ENCODE measurements at places on chromosomes 1 and 21. TPM values are rescaled to one million over a fixed set of nuclear protein-coding genes. Genes with fewer than 3 reads are reported as not detected.

DNA sequence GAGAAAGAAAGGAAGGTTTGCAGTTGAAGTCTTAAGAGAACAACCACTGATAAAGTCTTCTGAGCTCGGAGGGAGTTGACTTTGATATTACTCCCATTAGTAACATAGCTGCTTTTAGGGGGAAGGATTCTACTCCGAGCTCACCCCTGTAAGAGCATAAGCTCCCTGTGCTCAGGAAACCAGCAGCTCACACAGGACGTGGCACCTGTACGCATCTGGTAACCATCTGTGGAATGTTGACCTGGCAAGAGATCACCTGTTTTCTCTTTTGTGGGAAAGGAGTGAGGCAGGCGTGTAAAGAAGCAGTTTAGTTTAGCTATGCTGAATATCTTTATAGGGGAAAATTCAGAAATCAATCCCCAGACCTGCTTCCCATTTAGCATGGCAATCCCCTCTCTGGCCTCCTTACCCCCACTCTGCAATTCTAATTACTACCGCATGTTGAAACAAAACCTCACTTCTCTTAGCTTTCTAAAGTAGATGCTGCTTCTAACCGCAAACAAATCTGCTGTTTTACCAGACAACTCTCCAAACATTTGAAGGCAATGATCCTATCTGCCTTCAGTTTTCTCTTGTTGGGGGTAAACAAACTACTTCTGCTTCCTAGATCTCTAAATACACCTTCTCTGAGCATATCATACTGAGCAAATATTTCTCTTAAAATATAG is 121.8 kb upstream of the KCNK1 start:
- no peak for DNase-seq
- H3K27me3 ChIP-seq: no peaks in the 10 kb centered on the region
- H3K27ac ChIP-seq: no peak overlapping the region

- no peaks in the 10 kb centered on the region for H3K27me3 ChIP-seq
- H3K4me1 ChIP-seq: no peaks in the 10 kb centered on the region
- H3K27ac ChIP-seq: no peak overlapping the region
These were observed 43.4 kb downstream of the KIF1B start for GRCh38 chr1:10253755-10254154.

- DNase-seq: no peak
- H3K4me3 ChIP-seq: no peak overlapping the region
- no peaks in the 10 kb centered on the region for H3K4me1 ChIP-seq
These were observed 54.8 kb upstream of the KRTAP11-1 start for GRCh38 chr21:30936207-30936606.

DNA sequence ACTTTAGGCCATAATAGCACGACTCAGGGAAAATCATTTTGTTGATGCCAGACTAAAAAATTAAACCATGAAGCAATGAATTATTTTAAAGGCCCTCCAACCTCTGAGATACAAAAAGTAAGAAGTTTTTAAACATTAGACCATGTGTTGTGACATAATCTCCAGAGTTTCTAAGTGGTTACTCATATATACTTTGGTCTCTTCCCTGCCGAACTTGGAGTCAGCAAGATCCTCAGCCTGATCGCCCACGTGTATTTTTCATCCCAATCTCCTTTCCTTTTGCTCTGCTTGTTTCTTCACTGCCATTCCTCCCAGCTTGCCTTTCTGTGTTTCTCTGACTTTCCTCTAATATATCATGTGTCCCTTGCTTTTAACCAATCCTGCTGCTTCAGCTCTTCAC is 3.8 kb downstream of the ARV1 start:
- H3K27ac ChIP-seq: no peak overlapping the region
- peaks cover 15% of the 10 kb centered on the region for H3K36me3 ChIP-seq
- H3K27me3 ChIP-seq: no peaks in the 10 kb centered on the region
- H3K4me3 ChIP-seq: no peak overlapping the region
- no peak for DNase-seq

DNA sequence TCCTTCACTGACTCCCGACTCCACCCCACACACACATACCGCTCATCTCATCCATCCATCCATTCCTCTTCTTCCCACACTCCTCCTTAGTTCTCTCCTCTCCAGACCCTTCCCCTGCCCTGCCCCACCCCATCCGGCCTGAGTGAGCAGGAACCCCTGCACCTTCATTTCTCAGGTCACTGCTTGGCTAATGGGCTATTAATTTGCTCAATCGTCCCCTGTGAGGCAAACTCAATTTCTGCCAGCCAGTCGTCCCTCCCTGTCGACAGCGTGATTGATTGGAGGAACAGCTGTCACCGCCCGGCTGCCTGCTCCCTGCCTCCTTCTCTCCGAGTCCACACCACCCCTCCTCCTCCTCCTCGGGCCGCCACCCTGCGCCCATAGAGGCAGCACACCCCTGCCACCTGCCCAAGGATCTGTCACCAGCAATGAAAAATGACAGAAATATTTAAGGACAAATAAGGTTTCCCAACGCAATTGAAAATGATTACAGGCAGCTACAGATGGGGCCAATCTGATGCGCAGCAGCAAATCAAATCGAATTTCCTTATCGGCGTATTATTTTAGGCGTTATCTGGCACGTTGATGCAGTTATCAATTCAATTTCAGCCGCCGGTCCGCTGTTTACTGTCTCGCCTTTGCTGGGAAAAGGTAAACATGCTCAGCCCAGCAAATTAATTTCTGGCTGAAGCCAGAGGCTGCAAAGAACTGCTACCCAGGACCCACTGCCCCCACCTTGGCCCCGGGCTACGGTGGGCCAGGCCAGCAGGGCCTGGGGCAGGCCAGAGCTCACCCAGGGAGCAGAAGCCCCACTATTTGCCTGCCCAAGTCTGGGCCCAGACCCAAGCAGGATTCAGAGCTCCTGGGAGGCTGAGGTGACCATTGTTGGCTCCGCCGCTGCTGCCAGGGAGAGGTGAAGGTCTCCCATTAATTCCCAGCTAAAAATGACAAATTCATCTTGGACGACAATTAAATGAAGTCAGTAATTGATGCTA is 71.3 kb downstream of the TMEM53 start:
- no peak overlapping the region for H3K4me3 ChIP-seq
- no peak overlapping the region for H3K27ac ChIP-seq
- no peaks in the 10 kb centered on the region for H3K27me3 ChIP-seq
- DNase-seq: no peak
- no peaks in the 10 kb centered on the region for H3K4me1 ChIP-seq
- H3K36me3 ChIP-seq: no peaks in the 10 kb centered on the region

DNA sequence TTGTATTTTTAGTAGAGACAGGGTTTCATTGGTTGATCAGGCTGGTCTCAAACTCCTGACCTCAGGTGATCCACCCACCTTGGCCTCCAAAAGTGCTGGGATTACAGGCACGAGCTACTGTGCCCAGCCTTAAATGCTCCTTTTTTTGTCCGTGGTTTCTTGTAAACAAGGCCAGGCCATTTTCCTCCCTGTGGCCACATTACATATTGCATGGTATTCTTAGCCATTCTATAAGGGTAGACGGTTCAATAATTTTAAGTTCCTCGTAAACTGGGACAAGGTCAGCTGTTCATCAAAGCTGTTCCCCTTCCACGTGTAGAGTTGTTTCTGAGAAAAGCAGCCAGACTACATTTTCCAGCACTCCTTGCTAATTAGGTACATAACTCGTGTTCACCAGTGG is 10.3 kb upstream of the LUZP1 start:
- H3K4me3 ChIP-seq: no peak overlapping the region
- H3K27ac ChIP-seq: no peak overlapping the region
- H3K4me1 ChIP-seq: peaks cover 9% of the 10 kb centered on the region

DNA sequence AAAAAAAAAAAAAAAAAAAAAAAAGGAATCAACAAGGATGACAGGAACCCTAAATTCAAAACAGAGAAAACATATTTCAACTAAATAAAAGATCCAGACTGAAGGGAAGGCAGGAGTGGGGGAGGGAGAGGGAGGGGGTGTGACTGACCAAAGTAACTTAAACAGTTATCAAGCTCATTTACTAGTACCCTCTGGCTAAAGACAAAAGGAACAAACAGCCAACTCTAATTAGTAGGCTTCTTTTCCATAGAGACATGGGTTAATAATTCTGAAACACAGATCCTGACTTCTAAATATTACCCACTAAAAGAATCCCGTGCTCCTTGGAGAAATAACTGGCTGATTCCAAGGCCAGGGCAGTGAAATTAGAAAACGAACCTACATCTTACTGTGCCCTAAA is 23.8 kb downstream of the USP48 start:
- H3K27me3 ChIP-seq: no peaks in the 10 kb centered on the region
- H3K4me3 ChIP-seq: peak overlapping the region; percentile 22
- peaks cover 23% of the 10 kb centered on the region for H3K36me3 ChIP-seq

DNA sequence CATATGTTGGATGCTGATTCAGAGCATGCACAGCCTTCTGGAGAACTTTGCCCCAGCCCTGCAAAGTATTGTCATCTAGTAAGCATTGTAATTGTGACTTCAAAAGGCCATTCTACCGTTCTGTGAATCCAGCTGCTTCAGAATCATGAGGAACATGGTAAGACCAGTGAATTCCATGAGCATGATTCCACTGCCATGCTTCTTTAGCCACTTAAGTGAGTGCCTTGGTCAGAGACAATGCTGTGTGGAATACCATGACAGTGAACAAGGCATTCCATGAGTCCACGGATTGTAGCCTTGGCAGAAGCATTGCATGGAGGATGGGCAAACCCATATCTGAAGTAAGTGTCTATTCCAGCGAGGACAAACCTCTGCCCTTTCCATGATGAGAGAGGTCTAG is 123.7 kb downstream of the S1PR1 start:
- no peak overlapping the region for H3K27ac ChIP-seq
- no peak overlapping the region for H3K4me3 ChIP-seq
- H3K4me1 ChIP-seq: peaks cover 5% of the 10 kb centered on the region
- H3K27me3 ChIP-seq: no peaks in the 10 kb centered on the region
- no peak for DNase-seq
- no peaks in the 10 kb centered on the region for H3K36me3 ChIP-seq

GRCh38 chr1:174023440-174023839 is 1.3 kb upstream of the RC3H1 start:
- no peak overlapping the region for H3K27ac ChIP-seq
- H3K4me3 ChIP-seq: peak overlapping the region; percentile 90

DNA sequence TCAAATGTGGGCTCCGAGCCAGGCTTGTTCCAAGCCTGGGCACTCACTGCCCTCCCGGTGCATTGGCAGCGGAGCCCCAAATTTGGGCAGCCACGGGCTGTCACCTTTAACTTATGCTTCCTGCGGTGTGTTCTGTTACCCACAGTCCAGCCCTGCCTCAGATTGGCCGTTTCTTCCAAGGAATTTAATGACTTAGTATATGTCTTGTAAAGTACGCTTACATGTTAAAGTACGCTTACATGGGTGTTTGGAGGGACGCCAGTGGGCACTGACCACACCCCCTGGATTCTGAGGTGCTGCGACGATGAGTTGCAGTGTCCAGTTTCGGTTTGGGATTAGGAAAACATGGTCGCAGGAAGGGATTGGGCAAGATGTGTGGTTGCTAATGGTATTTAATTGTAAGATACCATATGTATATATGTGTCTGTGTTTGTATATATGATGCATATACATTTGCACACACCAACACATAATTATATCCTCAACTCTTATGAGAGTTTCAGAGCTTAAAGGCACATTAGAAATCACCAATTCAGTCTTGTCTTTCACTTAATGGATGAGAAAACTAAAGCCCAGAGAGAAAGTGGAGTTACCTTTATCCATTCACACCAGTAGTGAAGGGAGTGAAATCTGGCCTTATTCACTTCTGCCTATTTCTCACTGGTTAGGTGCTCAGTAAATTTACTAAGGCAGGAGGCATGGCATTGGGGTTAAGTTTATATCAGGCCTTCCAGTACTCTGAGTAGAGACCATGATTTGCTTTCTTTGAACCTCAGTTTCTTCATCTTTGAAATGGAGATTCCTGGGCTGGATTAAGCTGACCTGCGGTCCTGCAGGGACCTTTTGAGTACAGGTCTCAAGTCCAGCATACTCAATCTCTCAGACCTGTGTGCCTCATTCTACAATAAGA is 1.0 kb downstream of the SMYD2 start:
- peak overlapping the region; percentile 87 for H3K4me3 ChIP-seq
- H3K27ac ChIP-seq: peak overlapping the region; percentile 36
- H3K36me3 ChIP-seq: no peaks in the 10 kb centered on the region
- DNase-seq: no peak

GRCh38 chr1:227124473-227124872 is 184.4 kb downstream of the COQ8A start:
- DNase-seq: no peak
- no peak overlapping the region for H3K27ac ChIP-seq
- H3K4me1 ChIP-seq: no peaks in the 10 kb centered on the region
- no peaks in the 10 kb centered on the region for H3K36me3 ChIP-seq

DNA sequence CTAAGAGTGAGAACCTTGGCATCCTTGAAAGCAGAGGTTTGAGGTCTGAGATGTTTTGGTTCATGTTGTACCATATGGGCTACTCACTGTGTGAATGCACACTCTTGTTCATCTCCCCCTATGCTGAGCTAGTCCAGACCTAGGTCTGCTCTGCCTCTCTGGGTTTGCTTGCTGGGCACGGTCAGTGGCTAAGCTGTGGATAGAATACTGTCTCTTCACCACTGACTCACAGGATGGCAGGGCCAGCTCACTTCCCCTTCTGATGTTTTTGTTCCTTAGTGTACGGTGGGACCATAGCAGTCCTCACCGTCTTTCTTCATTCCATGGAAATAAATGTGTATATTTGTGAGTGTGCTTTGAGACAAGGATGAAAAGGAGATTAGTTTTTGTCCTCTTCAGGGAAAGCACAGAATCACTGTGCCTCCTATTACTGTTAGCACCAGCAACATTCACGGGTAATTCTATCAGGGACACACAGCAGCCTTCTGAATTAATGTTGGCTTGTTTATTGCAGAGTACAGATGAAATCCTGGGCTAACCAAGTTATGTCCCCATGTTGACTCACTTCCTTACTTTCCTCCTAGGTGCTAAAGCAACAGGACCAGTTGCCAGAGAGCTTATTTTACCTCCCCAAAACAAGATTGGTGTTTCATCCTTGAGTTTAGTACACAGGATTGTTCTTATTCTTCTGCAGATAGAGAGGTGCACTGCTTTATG is 56.9 kb upstream of the IVNS1ABP start:
- DNase-seq: no peak
- no peak overlapping the region for H3K4me3 ChIP-seq
- H3K27me3 ChIP-seq: no peaks in the 10 kb centered on the region
- H3K4me1 ChIP-seq: no peaks in the 10 kb centered on the region

DNA sequence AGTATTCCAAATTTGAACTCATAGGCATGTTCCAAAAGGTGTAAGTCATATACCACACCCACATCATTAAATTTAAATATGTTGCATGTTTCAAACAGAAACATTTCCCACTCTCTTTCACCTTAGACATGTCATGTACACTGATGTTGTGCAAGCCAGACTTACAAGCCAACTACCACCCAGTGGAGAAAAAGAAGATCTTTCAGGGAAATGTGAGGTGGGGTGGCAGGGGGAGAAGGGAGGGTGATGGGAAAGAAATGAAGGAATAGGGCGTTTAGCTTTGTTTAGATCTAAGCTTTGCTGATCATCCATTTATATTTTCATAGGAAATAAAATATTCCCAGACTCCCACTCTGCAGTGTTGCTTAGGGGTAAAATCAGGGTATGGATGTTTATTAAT is 1.6 kb downstream of the NEGR1 start:
- H3K4me1 ChIP-seq: no peaks in the 10 kb centered on the region
- DNase-seq: no peak
- no peak overlapping the region for H3K27ac ChIP-seq
- no peak overlapping the region for H3K4me3 ChIP-seq

Gene HAO2
- not detected for polyA plus RNA-seq

Gene HSPB7
- polyA plus RNA-seq: not detected

Gene KCNE1
- polyA plus RNA-seq: not detected

Gene CACNA1S
- not detected for polyA plus RNA-seq

Gene MCOLN3
- polyA plus RNA-seq: 0.15 TPM

Gene SSX2IP
- polyA plus RNA-seq: 2.6 TPM

Gene KCNJ6
- not detected for polyA plus RNA-seq

Gene IL6R
- polyA plus RNA-seq: 56.9 TPM

Gene INTS7
- 16.4 TPM for polyA plus RNA-seq

Gene KRTCAP2
- polyA plus RNA-seq: 516 TPM

Gene TBX19
- 1.3 TPM for polyA plus RNA-seq
